Right renal cortex interstitium (tissue), 3 donors: ENCODE measurements at places on chromosomes 16 and 17. TPM values are rescaled to one million over a fixed set of nuclear protein-coding genes. Genes with fewer than 3 reads are reported as not detected.

GRCh38 chr17:67090341-67090740 is 46.0 kb downstream of the CACNG1 start:
- DNase-seq = no peak

GRCh38 chr16:68408428-68408827 is 39.9 kb downstream of the SMPD3 start:
- no peak for DNase-seq

GRCh38 chr16:54412037-54412436 is 125.5 kb upstream of the IRX3 start:
- DNase-seq = no peak

DNA sequence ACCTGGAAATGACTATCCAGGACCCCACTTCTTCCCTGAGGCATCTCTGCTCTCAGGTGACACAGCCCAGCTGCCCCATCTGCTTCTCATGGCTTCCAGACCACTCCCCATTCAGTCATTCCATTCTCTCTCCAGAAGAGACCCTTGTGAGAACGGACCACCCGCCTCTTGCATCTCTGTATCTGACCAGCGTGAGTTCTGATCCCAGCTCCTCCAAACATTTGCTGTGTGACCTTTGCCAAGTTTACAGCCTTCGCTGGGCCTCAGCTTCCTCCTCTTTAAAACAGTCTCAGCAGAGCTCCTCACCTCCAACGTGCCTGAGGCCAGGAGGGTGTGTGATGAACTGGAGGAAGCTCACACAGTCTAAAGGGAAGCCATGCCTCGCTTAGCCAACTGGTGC is 39.6 kb downstream of the C16orf82 start:
- no peak for DNase-seq

DNA sequence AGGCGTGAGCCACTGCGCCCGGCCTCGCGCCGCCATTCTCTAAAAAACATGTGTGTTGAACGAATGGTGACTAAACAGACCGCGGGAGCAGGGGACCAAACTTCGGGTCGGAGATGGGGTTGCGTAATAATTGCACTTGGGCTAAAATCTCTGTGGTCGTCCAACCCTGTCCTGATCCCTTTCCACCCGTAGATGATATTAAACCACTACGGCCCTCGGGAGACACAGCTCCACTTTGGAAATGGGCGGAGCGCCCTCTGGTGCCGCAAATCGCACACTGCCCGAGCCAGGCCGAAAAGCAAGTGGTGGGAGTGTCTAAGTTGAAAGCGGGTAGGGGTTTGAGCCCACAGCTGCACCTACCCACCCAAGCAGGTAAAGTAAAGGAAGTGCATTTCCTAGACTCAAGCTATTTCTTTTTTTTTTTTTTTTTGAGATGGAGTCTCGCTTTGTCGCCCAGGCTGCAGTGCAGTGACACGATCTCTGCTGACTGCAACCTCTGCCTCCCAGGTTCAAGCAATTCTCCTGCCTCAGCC is 17.0 kb downstream of the CAVIN1 start:
- no peak for DNase-seq

DNA sequence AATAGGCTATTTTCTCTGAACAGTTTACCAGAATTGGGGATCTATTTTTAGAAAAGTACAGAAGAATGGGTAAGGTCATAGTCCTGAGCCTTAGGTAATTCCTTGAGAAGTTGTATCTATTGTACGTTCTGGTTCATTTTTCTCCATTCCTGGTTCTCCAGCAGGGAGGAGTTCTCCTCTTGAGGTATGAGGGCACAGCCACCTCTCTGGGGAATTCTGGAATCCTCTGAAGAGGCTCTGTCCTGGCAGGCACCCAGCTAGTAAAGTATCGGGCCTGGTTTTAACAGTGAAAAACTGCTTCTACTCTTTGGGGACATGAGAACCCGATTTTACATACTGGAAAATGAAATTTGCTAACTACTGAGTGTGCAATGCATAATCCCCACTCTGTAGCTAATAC is 19.6 kb upstream of the PMFBP1 start:
- DNase-seq = no peak

- DNase-seq = no peak
These were observed 68.0 kb downstream of the ABR start for GRCh38 chr17:1111599-1112443.

DNA sequence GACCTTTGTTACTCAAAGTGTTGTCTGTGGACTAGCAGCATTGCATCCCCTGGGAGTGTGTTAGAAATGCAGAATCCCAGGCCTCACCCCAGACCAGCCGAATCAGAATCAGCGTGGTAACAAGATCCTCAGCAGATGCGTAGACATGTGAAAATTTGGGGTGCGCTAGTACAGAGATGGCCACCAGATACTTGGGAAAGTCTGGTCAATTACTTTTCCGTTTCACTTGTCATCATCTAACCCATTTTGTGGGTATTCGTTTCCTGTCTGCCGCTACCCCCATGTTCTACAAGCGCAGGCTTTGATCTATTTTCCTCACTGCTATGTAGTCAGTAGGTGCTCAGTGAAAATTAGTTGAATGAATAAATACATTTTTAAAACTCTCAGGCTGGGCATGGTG is 33.1 kb upstream of the HERPUD1 start:
- DNase-seq = no peak

- DNase-seq = no peak
These were observed 1.2 kb downstream of the TNS4 start for GRCh38 chr17:40500190-40500589.

GRCh38 chr16:19710191-19710908 is 7.7 kb downstream of the KNOP1 start:
- DNase-seq = no peak

DNA sequence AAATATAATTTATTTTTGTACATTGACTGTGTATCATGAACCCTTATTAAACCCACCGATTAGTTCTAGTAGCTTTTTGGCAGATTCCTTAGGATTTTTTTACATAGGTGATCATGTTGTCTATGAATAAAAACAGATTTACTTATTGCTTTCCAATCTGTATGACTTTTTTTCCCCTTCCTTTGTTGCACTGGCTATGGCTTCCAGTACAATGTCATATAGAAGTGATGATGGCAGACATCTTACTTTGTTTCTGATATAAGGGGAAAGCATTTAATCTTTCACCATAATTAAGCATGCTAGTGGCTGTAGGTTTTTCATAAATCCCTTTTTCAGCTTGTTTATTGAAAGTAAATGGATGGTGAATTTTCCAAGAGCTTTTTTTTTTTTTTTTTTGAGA is 28.9 kb upstream of the NACA2 start:
- no peak for DNase-seq

DNA sequence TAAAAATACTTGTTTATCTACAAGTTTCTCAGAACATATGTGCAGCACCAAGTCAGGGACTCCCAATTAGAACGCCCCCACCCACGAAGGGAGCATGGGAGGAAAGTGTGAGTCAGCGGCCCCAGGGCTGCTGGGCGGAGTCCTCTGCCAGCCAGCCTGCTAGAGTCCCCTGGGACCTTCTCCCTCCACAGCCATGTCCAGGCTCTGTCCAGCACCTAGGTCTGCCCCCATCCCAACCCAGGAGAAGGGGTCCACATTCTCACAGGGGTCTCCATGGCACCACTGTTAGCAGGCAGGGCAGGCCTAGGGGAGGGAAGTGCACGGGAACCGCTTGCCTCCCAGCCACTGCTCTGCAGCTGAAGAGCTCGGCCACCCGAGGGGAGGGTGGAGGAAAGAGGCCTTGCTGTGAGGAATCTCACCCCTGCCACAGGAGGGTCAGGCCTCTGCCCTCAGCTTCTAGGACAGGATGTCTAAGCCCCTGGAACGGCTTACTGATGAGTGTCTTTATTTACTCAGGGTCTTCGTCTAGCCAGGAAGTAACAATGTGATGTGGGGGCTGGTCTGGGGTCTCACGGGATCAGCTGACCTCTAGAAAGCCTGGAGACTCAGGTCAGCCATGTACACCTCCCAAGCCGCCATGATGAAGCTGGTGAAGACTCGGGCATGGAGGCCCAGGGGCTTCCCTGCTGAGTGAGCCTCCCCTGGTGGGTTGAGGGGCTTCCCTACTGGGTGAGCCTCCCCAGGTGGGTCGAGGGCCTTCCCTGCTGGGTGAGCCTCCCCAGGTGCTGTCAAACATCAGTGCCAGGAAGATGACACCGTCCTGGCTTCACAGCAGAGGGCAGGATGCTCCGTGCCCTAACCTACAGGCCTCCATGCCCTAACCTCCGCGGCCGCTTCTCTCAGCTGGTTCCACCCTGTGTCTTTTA is 190.3 kb downstream of the RBFOX3 start:
- DNase-seq = no peak

Gene TCAP
- 1.1 TPM for polyA plus RNA-seq

Gene SOCS1
- 4.9 TPM for polyA plus RNA-seq

Gene NF1
- polyA plus RNA-seq = 42.9 TPM

Gene HSF4
- polyA plus RNA-seq = 1.1 TPM

Gene KRTAP4-8
- not detected for polyA plus RNA-seq

Gene CSH2
- polyA plus RNA-seq = 1.2 TPM

Gene SOST
- 57.2 TPM for polyA plus RNA-seq

Gene ZNF597
- 4.0 TPM for polyA plus RNA-seq

Gene PRCD
- polyA plus RNA-seq = 3.0 TPM

Gene SLC9A5
- polyA plus RNA-seq = 2.9 TPM

Gene ANKRD40CL
- 0.21 TPM for polyA plus RNA-seq
